NCI-H146 (cell line): ENCODE measurements at places on chromosomes 1 and 21.

GRCh38 chr1:32609180-32609579 lies 41.2 kb downstream of the ZBTB8OS start:
- no peak for DNase-seq

GRCh38 chr21:46173573-46173972 lies 10.7 kb downstream of the SPATC1L start:
- no peak for DNase-seq

- peak; percentile 53 for DNase-seq
Measured at GRCh38 chr21:41460578-41461527, 34.8 kb downstream of the MX1 start.

- no peak for DNase-seq
Measured at GRCh38 chr1:36669262-36669661, 186.5 kb upstream of the CSF3R start.

- no peak for DNase-seq
Measured at GRCh38 chr1:237384213-237384612, 342.2 kb downstream of the RYR2 start.

DNA sequence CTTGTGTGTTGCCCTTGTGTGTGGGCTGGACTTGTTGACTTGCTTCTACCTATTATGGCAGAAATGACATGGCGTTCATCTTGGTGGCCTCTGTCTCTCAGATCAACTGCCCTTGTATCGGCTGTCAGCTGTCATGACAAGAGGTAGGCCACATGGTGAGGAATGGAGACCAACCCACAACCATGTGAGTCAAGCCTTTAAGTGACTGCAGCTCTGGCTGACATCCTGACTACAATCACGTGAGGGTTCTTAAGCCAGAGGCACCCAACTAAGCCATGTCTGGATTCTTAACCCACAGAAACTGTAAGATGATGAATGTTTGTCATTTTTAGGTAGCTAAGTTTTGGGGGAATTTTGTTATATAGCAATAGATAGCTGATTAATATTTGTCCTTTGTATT lies 82.1 kb downstream of the KCND3 start:
- no peak for DNase-seq
